ENCODE measurements at places on chromosomes 16 and 17. TPM values are rescaled to one million over a fixed set of nuclear protein-coding genes. Genes with fewer than 3 reads are reported as not detected.

The MYADML2 gene
- not detected for total RNA-seq

The APOBR gene
- total RNA-seq: not detected

The KCNG4 gene
- total RNA-seq: not detected

The FBXO39 gene
- 0.29 TPM for total RNA-seq

The KRT222 gene
- not detected for total RNA-seq

The HOXB5 gene
- 7.4 TPM for total RNA-seq

The CCL17 gene
- total RNA-seq: not detected

The HOXB13 gene
- total RNA-seq: not detected

The ABCC6 gene
- total RNA-seq: 0.10 TPM

The DNAJC7 gene
- 76.2 TPM for total RNA-seq

The ITGAD gene
- not detected for total RNA-seq

The AANAT gene
- total RNA-seq: not detected

The PGAP6 gene
- total RNA-seq: 162 TPM

The AGRP gene
- not detected for total RNA-seq

The RPH3AL gene
- total RNA-seq: 16.1 TPM

The KRTAP2-1 gene
- total RNA-seq: not detected

The SAMD14 gene
- 9.6 TPM for total RNA-seq

The SLC52A1 gene
- total RNA-seq: 0.10 TPM

The KRT36 gene
- not detected for total RNA-seq

The FOXL1 gene
- 10.3 TPM for total RNA-seq

The NPIPA7 gene
- 30.1 TPM for total RNA-seq

The STX1B gene
- 2.6 TPM for total RNA-seq

The PHB1 gene
- 99.8 TPM for total RNA-seq

The SCIMP gene
- not detected for total RNA-seq

The TBC1D3H gene
- not detected for total RNA-seq

The TP53TG3 gene
- total RNA-seq: not detected

The TRPV3 gene
- 0.06 TPM for total RNA-seq

The C16orf54 gene
- total RNA-seq: not detected

The GJD3 gene
- total RNA-seq: 3.6 TPM

The RPS6KB1 gene
- total RNA-seq: 23.2 TPM

The KATNIP gene
- 19.3 TPM for total RNA-seq

The FAAP100 gene
- 44.2 TPM for total RNA-seq

The SBK1 gene
- 0.23 TPM for total RNA-seq

The HBZ gene
- not detected for total RNA-seq

The TP53TG3C gene
- total RNA-seq: not detected

The DGKE gene
- total RNA-seq: 4.3 TPM

The KLHL10 gene
- not detected for total RNA-seq

The SCRN2 gene
- total RNA-seq: 35.9 TPM

The GCGR gene
- total RNA-seq: not detected

The ZNF423 gene
- total RNA-seq: 1.8 TPM

The HS3ST4 gene
- total RNA-seq: not detected

The EVI2B gene
- total RNA-seq: 1.6 TPM

The CA5A gene
- total RNA-seq: not detected

The MYH3 gene
- total RNA-seq: 0.23 TPM

Data from glomerular endothelial cell (primary cell).